Renal cortical epithelial cell (primary cell): ENCODE measurements at places on chromosomes 5 and 9. TPM values are rescaled to one million over a fixed set of nuclear protein-coding genes. Genes with fewer than 3 reads are reported as not detected.

DNA sequence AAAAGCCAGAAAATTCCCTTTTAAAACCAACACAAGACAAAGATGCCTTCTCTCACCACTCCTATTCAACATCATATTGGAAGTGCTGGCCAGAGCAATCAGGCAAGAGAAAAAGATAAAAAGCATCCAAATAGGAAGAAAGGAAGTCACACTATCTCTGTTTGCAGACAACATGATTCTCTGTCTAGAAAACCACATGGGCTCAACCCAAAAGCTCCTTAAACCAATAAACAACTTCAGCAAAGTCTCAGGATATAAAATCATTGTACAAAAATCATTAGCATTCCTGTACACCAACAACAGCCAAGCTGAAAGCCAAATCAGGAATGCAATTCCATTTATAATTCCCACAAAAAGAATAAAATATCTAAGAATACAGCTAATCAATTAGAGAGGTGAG lies 112.0 kb downstream of the ADAMTSL1 start:
- DNase-seq, result no peak

DNA sequence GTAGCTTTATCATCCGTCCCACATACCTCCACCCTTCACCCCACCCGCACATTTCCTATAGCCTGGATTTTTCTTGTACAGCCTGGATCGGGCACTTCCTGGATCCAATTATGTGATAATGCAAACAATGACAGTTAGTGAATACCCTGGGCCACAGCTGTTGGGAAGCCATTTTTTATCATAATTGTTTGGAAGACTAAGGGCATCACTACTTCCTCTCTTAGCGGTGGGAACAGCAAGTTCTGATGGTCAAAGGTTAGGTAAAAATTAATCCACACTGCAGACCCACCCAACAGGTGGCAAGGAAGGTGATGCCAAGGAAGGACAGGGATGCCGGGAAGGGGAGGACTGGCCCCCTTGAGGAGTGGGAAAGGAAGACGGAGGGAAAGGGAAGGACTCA lies 183.7 kb downstream of the SAXO1 start:
- no peak for DNase-seq

DNA sequence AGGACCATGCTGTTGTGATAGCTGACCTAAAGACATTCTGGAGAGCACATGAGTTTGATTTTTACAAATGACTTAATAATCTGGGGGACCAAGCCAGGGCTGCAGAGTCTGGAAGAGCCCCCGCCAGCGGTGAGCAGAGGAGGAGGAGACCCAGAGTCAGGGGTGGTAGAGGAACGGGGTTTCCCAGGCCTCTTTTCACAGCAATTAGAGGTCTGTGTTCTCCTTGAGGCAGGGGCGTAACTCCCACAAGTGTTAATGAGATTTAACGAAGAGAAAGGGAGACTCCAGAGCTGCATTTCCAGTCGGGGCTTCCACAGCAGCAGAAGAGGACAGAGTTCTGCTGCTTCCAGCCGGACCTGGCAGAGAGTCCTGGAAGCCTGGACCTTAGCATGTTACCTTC lies 137.9 kb upstream of the SLC24A2 start:
- DNase-seq, result no peak

- no peak for DNase-seq
These were observed 779.0 kb upstream of the CTNND2 start for GRCh38 chr5:12683249-12683648.

The SV2C gene
- not detected in 2 replicates for total RNA-seq

DNA sequence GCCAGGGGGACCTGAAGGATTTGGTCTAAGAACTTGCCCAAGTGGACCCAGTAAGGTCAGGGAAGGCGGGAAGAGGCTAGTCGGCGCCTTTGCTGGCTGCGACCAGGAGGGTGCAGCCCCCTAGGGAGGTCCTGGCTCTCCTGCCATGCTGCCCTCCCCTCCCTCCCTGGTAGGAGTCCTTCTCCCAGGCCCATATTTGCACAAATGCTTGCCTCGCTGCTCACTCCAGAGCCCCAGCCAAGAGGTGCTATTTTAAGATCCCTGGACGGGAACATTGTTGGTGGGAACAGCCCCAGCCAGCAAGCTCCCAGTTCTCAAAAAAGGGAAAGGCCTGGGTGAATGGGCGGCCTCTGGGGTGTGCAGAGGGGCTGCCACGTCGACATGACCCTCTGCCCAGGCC lies 4.3 kb upstream of the IL17B start:
- DNase-seq, result no peak

- DNase-seq, result peak; percentile 30
These were observed 16.1 kb upstream of the CRB2 start for GRCh38 chr9:123339666-123340510.

DNA sequence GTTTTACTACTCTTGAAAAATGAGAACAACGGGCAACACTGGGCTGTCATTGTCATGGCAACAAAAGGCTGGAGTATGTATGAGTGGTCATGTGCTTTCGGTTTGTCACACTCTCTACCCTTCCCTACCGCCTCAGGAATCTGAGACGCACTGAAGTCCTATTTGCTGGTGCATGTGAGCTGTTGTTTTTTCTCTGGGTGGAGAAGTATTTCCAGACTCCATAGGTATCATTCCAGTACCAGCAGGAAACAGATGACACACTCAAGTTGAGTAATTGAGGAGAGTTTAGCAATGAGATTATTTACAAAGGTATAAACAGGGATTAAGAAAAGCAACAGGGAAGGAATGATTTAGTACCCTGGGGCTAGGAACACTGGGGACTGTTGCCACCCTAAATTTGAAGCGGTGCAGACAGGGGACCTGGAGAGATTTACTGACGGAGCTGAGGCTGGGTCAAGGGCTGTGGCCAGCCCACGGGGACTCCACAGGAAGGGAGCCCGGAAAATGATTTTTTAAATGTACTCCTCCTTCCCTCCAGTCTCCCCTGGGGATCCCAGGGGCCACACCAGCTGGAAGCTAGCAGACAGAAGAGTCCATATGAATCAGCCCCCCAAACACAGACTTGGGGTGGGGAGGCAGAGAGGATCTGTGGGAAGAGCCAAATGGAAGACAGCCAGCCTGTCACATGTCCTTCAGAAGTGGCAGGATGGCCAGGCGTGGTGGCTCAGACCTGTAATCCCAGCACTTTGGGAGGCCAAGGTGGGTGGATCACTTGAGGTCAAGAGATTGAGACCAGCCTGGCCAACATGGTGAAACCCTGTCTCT lies 13.2 kb upstream of the ZBTB43 start:
- peak; percentile 87 for DNase-seq

DNA sequence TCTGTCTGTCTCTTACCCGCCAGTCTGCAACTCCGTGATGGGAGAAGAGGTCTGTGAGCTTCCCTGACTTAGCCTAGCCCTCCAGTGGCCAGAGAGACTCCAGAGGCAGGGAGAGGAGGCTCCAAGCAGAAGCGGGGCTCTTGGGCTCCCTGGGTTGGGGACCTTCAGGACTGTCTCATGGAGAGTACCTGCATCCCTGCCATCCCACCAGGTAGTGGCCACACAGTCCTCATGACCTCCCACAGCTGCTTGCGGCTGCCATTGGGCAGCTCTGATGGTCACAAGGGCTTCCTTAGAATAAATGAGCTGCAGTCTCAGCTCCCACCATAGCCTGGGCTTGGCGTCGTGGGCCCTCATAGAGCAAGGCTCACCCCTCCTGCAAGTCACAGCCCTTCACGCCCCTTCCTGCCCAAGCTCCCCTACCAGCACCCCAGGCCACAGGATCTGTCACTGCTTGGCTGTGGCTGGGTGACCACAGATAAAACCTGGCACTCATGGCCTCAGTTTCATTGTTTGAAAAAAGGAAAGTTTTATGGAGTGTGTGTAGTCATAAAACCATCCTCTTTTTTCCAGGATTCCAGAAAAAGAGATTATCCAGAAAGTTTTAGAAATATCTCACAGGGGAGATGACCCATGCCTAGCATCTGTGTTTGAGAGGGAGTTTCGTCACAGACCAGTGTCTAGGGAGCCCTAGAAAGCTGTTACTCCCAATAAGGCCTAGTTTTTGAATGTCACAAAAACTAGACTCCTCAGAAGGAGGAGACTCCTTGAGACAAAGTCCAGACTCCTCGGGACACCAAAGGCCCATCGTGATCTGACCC lies 48.4 kb downstream of the PPARGC1B start:
- DNase-seq, result no peak

DNA sequence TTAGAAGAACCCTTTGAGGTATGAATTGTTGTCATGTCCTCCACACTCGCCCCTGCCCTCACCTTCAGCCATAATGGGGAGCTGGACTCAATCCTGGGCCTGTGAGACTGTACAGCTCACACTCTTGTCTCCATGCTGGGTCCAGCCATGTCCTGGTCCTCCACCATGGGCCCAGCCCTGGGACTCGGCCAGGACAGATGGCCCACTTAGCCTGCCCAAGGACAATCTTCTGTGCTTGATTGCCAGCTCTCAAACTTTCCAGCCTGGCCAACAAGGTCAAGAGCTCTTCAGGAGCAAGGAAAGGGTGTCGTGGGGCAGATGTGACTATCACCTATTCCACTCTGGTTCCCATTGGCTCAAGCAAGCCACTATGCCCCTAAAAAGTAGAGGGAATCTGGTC lies 90.8 kb downstream of the HRH2 start:
- no peak for DNase-seq

The ISL1 gene
- not detected in 2 replicates for total RNA-seq

The TTC23L gene
- 0.65 TPM in 1 of 2 replicates, not detected in the other for total RNA-seq

- no peak for DNase-seq
These were observed 27.9 kb upstream of the MUSK start for GRCh38 chr9:110640736-110641135.

DNA sequence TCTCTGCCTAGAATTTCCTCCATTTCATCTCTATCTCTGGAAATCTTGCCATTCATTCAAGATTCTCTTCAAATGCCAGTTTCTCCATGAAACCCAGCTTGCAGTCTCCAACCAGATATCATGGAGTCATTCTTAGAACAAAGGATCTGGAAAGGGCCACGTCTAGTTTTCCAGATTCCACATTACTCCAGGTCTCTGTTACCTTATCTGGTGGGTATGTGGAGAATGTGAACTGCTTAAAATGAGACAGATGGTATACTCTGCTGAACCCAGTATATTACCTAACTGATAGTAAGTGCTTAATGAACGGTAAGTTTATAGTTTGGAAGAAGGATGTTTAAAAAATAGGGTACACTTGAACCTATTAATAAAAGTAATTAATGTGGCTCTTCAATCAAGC lies 52.3 kb upstream of the ZSWIM6 start:
- peak; percentile 67 for DNase-seq

- DNase-seq, result no peak
These were observed 11.3 kb upstream of the GRHPR start for GRCh38 chr9:37410969-37411785.

DNA sequence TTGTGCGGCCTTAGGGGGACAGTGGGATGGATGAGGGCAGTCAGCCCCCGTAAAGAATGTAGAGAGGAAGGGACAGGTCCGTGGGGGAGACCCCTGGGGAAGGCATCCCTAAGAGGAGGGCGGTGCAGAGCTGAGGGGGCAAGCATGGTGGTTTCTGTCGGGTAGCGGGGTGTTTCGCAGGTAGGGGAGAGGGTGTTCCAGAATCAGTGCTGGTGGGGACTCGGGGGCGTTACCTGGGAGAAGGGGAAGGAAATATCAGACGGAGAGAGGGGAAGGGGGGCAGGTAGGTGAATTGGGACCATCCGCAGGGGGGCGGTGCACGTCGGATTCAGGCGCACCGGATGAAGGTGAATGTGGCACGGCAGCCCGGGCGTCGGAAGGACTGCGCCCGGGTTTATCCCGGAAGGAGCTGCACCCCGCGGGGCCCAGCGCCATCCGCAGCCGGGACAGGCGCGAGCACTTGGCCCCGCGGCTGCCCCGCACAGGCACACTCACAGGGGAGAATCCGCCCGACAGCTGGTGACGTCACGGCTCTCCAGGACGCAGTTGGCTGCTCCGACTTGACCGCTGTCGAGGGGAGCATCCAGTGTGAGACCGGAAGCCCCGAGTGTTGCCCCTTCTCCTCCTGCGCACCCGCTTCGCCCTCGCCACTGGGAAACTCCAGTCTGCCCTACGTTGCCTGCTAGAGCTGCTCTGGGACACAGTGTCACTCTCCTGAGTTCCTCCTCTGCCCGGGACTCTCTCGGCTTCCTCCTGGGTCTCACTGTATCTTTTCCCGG lies 1.3 kb downstream of the CD72 start:
- DNase-seq, result peak; percentile 17

- no peak for DNase-seq
These were observed 151.7 kb upstream of the MPDZ start for GRCh38 chr9:13431222-13431536.

GRCh38 chr5:54644226-54644625 lies 126.7 kb downstream of the SNX18 start:
- peak; percentile 90 for DNase-seq

DNA sequence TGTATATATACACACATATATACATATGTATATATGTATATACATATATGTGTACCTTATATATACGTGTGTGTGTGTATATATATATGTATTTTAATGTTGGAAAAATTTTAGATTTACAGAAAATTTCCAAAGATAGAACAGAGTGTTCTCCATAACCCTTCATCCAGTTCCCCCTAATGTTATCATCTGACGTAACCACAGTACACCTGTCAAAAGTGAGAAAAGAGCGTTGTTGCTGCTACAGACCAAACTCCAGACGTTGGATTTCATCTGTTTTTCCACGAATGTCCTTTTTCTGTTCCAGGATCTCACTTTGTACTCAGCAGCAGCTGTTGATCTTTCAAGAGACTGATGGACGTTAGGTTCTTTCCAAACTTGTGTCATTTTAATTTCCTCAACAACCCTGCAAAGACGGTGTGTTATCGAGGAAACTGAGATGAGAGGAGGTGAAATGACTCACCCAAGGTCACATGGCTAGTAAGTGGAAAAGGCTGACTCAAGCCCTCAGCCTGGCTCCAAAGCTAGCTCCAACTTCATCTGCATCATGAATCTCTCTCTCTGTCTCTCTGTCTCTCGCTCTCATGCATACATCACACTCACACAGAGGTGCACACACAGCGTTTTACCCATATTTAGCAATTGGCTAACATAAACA lies 17.0 kb upstream of the NTNG2 start:
- DNase-seq, result peak; percentile 13

DNA sequence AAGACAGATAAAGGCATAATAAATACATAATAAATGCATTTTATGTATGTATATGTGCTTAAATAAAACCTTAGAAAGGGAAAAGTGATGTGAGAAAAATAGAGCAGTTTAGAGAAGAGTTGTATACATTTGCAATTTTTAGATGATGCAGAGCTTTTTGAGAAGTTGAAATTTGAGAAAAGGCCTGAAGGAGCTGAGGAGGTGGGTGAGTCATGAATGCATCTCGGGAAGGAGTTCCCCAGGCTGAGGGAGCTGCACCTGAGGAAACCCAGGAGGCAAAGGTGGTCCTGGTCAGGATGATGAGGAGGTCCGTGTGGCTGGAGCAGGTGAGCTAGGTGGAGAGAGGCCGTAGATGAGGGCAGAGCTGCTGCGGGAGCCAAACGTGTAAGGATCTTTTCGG lies 17.4 kb upstream of the CD180 start:
- DNase-seq, result no peak
